ENCODE measurements at places on chromosomes 12 and 14. TPM values are rescaled to one million over a fixed set of nuclear protein-coding genes. Genes with fewer than 3 reads are reported as not detected.

MFAP5 gene
- not detected for total RNA-seq

DNA sequence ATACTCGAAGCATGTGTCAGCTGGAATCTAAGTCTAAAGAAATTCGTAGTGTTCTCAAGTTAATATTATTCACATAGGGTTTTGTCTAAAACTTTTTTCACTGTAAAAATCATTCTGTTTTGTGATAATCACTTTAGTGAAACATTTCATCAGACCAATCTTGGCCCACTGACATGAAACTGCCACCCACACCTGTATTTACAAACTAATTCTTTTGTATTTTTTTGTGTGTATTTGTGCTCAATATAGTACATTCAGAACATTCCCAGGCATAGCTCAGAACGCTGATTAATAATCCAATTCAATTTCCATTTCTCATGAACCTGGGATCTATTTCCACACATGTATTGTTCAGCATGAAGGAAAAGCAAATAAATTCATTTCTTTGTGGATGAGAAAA, 191.7 kb downstream of the RASSF9 start:
- no peak for DNase-seq

GRCh38 chr12:68536885-68537485, 73.7 kb upstream of the RAP1B start:
- DNase-seq: no peak

DNA sequence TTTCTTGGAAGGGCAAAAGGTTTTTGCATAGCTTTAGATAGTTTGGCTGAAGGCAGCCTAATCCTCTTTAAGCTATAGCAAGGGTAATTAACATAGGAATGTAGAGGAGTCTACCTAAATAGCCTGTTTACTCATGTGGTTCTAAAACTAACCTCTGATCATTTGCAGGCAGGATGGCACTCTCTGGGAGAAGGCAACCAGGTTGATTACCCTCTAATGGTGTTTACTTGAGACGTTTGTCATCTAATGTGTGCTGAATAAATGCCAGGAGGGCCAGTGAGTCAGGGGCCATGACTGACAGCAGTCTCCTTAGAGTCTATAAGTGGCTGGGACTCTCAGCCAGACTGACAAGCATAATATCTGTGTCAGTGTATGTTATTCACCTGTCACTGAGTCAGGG, 286.4 kb downstream of the PCNX1 start:
- DNase-seq: no peak

DNA sequence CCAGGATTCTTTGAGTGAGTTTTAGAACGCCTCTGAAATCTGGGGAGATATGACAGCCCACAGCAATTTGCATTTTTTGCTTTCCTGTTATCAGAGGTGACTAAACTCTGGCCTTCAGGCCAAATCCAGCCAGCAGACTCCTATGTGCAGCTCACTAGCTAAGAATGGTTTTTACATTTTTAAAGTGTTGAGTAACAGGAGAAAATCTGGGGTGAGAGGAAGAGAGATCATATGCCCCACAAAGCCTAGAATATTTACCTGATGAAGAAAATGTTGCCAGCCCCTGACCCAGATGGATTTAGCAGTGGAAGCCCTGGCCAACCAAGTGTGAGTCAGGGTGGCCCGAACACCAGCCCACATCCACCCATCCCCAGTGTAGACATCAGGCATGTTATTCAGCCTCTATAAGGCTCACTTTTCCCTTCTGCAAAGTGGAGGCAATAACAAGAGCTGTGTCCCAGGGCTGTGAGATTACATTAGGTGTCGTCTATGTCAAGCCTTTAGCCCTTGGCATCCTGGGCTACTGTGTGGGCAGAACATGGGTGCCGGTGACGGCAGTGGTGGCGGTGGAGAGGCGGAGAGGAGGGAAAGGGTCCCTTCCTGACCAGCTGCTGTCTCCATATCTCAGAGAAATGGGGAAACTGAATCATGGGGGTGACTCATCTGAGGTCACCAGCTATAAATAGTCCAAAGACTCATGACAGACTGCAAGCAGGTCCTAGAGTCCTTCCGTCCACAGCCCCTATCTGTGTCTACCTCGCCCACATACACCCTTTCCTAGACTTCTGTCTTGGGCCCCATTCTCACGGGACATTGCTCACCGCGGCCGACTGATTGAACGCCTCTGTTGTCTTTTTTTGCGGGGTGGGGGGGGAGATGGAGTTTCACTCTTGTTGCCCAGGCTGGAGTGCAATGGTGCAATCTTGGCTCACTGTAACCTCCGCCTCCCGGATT, 32.6 kb upstream of the CD9 start:
- DNase-seq: no peak

DNA sequence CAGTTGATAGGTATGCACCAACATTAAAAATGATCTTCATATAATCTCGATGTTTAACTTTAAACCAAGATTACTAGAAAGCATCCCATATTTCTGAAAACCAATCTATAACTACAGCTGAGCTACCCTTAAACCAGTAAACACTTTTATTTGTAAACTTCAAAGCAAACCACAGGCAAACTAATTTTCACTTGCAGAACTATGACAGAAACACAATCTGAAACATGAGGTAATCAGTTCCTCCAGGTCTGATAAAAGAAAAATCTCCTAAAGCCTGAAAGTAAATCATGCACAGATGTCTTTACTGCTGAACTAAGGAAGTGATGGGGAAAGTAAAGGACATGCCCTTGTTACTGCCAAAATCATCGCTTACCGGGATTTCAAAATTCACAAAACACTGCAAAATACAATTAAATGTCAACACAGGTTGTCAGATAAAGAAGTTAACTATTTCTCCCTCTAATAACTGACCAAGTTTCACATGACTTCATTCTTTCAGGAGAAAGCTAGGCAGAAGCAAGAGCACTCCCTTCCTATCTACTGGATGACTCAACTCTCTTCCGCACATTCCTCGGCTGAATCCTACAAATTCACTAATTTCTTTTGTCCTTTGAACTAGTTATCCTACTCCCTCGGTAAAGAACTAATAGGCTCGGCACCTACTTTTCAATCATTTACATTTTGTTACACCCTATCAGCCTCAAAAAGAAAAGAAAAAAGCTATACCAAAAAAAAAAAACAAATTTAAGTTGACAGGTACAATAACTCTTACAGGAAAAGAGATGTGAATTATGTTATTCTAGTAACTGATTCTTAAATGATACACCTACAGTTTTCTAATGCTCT, 1.4 kb downstream of the EEA1 start:
- DNase-seq: no peak

DNA sequence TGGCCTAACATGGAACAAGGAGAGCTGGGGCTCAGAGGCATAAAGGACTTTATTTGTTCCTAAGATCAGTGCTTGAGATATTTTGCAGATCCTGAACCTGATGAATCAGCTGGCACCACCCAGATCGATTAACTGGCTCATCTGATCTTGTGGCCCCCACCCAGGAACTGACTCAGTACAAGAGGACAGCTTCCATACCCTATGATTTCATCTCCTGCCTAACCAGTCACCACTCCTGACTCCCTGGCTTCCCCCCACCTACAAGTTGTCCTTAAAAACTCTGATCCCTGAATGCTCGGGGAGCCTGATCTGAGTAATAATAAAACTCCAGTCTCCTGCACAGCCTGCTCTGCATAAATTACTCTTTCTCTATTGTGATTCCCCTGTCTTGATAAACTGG, 5.1 kb downstream of the C12orf56 start:
- DNase-seq: no peak

DNA sequence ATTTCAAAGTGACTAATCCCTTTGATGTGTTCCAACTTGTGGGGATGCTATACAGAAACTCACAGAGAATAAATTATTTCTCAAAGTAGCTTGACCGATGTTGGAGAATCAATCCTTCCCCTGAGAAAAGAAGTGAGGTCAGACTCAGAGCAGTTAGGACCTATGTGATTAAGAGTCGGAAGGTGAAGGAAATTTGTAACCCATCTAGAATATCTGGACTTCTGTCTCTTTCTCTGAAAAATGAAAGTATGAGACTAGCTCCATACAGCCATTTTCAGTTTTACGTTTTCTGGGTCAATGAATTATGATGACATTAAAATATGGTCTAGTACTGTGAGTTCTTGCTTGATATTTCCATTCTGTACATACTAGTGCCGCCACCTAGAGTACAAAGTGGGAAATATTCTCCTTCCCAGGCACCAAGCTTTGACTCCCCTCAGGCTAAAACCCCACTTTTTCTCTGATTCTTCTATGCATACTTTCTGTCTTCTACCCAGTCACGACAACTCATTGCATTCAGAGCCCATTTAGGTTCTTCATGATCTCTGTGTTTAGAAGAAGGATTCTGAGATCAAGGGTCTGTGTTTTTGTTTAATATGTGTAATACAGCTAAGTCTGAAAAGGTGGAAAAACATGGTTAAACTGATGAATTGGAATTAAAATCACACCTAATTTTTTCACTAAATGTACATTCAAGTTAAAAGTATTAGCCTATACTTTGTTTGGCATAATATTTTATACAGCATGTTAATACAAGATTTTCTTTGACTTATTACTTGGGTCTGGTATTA, 6.9 kb upstream of the NTS start:
- no peak for DNase-seq

Measured in naive thymus-derived CD4-positive, alpha-beta T cell (primary cell).